Stimulated activated CD4-positive, alpha-beta T cell treated with anti-CD3 and anti-CD28 coated beads, TNF-alpha, amount 100 ng/mL, for 24 hours (primary cell): ENCODE measurements at places on chromosomes 5 and 9.

DNA sequence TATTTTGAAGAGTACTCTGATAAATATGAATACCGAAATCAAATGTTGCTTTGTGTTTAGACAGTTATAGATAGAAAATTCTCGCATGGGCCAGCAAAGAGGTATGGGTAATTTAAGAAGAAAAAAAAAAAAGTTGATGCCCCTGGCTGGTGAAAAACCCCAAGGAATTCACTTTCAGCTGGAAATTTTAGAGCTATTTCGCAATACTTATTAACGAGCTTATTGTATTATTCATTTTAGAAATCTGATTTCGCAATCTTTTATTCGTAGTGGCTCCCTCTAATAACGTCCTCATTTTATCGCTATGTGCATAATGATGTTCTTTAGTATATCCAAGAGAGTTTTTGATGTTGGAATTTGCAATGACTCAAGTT is 18.5 kb upstream of the FER start:
- DNase-seq = no peak

GRCh38 chr9:132757016-132757415 is 86.8 kb downstream of the GTF3C4 start:
- no peak for DNase-seq

DNA sequence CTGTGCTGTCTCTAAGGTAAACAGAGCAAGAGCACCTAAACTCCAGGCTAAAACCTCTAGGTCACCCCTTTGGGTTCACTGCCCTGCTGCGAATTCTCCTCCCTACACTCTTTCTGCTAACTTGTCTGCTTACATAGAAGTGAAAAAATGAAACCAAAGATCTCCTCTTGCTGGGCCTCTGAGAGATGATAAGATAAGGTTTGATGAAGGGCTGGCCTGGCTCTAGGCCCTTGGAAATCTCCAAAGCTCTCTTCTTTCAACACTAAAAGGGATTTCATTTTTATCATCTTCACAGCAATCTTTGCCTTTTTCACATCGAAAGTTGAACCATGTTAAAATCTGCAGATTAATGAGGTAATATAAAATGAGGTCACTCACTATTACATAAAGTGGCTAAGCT is 450.8 kb upstream of the TLE4 start:
- no peak for DNase-seq

DNA sequence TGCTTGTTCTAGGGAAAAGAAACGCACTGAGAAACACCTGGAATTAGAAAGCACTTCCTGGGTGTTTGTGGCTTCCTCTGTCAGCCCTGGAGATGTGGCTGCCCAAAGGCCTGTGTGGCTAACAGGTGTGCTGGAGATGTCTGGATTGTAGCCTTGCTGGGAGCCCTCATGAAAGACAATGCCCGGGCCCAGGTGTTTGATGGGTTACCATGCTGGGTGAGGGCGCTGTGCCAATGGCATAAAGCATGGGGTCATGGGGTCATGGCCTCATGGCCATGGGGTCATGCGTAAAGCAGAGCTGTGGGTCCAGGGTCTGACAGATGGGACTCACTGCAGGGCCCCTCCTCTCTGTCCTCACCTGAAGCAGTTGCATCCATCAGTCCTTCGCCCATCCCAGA is 21.6 kb downstream of the ANKRD33B start:
- no peak for DNase-seq

- DNase-seq = no peak
Observed at GRCh38 chr9:124222918-124223720, 34.6 kb upstream of the NEK6 start.

- DNase-seq = no peak
Observed at GRCh38 chr9:95772320-95773052, 103.0 kb upstream of the ERCC6L2 start.

- DNase-seq = no peak
Observed at GRCh38 chr9:7300484-7300883, 499.1 kb downstream of the DMAC1 start.

DNA sequence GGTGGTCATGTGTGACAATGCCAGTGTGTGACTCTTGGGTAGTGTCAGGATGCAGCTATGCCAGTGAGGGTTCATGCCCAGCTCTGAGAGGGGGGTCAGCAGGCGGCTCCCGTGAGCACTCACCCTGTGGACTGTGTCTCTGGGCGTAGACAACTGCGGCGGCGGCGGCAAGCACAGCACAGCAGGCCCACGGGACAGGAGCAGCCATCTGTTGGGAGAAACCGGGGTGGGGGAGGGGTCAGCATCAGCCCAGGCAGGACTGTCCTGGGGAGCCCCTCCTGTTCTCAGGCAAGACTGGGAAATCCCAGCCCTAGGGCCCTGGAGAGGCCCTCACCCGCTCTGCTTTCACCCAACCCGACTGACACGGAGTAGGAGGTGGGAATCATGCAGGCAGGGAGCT is 20.8 kb downstream of the CNTFR start:
- no peak for DNase-seq
